Type B pancreatic cell (in vitro differentiated cells): ENCODE measurements at places on chromosomes 3 and 15. TPM values are rescaled to one million over a fixed set of nuclear protein-coding genes. Genes with fewer than 3 reads are reported as not detected.

Gene P4HTM
- total RNA-seq, result 47.4 and 54.8 TPM in 2 replicates

- H3K4me1 ChIP-seq, result peaks cover 19% of the 10 kb centered on the region
- no peak for DNase-seq
- no peaks in the 10 kb centered on the region for H3K27me3 ChIP-seq
- H3K4me3 ChIP-seq, result no peak overlapping the region
- H3K36me3 ChIP-seq, result no peaks in the 10 kb centered on the region
- H3K27ac ChIP-seq, result no peak overlapping the region
Observed at GRCh38 chr3:115932807-115933206, 309.5 kb downstream of the GAP43 start.

GRCh38 chr3:56291244-56291680 lies 177.0 kb downstream of the ERC2 start:
- no peak overlapping the region for H3K4me3 ChIP-seq
- H3K27ac ChIP-seq, result no peak overlapping the region
- H3K4me1 ChIP-seq, result no peaks in the 10 kb centered on the region
- H3K27me3 ChIP-seq, result peaks cover 3% of the 10 kb centered on the region
- no peaks in the 10 kb centered on the region for H3K36me3 ChIP-seq

DNA sequence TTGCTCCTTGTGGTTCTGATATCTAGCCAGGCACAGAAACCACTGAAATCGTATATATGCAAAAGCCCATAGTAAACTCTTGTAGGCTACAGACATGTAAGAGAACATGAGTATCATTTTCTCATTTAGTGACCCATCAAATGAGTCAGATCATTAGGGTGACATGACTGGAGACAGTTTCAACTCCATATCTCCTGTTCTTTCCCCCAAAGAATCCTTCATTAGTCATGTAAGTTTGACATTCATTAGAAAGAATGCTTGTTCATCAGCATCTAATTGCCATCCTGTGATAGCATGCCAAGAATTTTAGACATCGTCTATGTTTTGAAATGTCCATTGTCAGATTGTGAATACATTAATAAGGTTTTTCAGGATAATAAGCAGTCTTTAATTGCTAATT lies 264.9 kb upstream of the TPM1 start:
- H3K4me1 ChIP-seq, result peaks cover 29% of the 10 kb centered on the region
- no peak overlapping the region for H3K4me3 ChIP-seq
- H3K27ac ChIP-seq, result no peak overlapping the region
- H3K36me3 ChIP-seq, result peaks cover 34% of the 10 kb centered on the region
- no peak for DNase-seq

DNA sequence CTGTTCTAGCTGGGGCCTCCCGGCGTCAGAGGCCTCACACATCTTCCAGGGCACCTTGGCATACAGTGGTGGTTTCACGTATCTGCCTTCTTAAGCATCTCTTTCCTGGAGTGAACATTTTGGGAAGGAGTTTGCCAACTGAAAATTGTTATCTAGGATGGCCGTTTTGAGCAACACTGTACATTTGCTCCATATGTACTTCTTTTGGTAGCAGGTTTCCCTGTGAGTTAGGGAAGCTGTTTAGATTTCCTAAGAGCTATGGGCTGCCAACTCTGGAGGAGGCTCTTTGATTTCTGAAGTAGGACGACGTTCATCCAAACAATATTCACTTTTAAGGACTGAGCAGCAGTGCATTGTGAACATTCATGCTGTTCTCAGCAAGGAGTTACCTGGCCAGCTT lies 665.9 kb downstream of the SQOR start:
- DNase-seq, result no peak
- peaks cover 10% of the 10 kb centered on the region for H3K4me1 ChIP-seq
- H3K27ac ChIP-seq, result no peak overlapping the region
- H3K36me3 ChIP-seq, result no peaks in the 10 kb centered on the region

Gene CCDC54
- not detected in 2 replicates for total RNA-seq

Gene RBP2
- 25.3 and 95.9 TPM in 2 replicates for total RNA-seq

Gene SNX1
- total RNA-seq, result 111 and 124 TPM in 2 replicates

Gene MNS1
- 2.9 and 9.0 TPM in 2 replicates for total RNA-seq

DNA sequence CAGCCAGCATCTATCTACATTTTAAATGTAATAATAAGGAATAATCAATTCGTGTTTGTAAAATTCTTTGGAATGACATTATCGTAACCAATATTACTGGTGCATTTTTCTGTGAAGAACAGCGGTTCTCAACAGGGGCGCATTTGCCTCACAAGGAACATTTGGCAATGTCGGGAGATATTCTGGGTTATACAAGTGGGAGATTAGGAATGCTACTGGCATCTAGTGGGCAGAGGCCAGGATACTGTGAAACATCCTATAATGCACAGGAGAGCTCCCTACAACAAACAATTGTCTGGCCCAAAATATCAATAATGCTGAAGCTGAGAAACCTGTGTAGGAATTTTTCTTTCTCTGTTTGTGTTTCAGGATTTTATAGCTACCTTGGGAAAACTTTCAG lies 25.0 kb downstream of the ACP3 start:
- peaks cover 16% of the 10 kb centered on the region for H3K4me1 ChIP-seq
- no peak for DNase-seq
- H3K27me3 ChIP-seq, result no peaks in the 10 kb centered on the region
- H3K36me3 ChIP-seq, result no peaks in the 10 kb centered on the region
- H3K4me3 ChIP-seq, result no peak overlapping the region
